T-cell (primary cell): ENCODE measurements at places on chromosomes 7 and 10. TPM values are rescaled to one million over a fixed set of nuclear protein-coding genes. Genes with fewer than 3 reads are reported as not detected.

Gene OR6V1
- total RNA-seq: not detected

Gene SP4
- total RNA-seq: 32.2 TPM

DNA sequence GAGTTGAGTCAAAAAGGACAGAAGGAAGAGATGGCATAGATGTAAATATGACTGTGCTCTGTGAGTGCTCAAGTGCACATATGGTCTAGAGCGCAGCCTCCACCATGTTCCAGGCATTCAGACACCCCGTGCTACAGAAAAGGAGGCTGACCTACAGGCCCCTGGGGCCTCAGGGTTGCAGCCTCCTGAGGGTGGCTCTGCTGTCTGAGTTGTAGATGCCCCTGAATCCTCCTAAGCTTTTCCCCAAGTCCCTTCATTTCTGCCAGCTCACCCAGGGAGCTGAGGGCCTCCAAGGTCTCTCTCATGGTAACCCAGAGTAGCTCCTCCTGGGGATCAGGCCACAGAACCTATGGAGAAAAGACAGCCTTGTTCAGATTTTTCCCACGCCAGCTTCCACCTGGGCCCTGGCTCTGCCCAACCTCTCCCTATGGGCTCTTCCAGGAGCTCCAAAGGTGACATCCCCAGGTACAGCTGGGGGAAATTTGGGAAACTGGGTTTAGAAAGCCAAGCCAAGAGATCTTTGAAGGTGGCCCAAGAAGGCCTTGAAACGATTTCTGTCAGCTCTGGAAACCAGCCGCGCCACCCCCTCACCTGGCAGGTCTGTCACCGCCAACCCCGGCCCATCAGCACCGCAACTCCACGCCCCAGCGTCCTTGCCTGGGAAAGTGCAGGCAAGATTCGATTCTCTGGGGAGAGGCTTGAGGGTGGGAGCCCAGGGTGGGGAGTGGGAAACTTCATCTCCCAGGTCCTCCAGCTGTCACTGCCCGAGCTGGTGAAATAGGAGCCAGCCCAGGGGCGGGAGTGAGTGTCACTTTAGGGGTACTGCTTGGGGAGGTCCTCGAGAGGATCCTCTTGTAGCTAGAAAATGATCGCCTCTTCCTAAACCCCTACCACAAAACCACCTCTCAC is 2.4 kb downstream of the ZNF467 start:
- DNase-seq: peak; percentile 18

DNA sequence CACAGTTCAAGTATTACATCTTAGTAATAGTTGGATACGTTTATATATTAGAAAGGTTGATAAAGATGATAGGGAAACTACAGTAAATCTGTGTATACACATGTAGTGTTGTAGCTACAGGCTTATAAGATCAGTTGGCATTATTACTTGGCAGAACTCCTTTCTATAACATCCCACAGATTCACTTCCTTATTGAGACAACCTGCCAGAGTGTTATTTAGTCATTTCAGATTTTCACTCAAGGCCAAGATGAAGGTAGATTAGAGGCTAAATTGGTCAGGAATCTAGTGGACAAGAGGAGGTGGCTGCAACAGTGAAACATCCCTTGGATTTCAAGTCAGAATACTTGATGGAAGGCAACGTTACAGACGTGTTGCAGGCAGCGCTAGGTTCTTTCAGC is 63.0 kb downstream of the PAPSS2 start:
- DNase-seq: no peak

DNA sequence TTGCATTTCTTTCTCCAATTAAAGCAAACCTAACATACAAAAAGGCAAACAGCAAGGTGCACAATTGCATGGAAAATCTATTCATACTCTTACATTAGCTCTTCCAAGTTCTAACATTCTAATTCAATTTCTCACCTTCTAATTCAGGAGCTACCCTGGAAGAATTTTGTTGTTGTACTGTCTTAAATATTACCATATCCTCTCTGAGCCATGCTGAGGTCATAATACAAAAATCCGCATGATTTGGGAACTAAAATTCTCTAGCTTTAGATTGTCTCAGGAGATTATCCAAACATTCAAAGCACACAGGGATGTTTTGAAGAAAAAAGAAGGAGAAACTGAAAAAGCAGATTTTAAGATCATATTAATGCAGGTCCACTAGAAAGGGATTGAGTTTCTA is 229.9 kb downstream of the KIAA1217 start:
- no peak for DNase-seq
